Psoas muscle (tissue), 8 donors: ENCODE measurements at places on chromosomes 2 and 18. TPM values are rescaled to one million over a fixed set of nuclear protein-coding genes. Genes with fewer than 3 reads are reported as not detected.

NXPH2 gene
- total RNA-seq = not detected

DQX1 gene
- total RNA-seq = not detected

POTEC gene
- total RNA-seq = not detected

KCNF1 gene
- not detected for total RNA-seq

DSEL gene
- 0.99 TPM for total RNA-seq

DNA sequence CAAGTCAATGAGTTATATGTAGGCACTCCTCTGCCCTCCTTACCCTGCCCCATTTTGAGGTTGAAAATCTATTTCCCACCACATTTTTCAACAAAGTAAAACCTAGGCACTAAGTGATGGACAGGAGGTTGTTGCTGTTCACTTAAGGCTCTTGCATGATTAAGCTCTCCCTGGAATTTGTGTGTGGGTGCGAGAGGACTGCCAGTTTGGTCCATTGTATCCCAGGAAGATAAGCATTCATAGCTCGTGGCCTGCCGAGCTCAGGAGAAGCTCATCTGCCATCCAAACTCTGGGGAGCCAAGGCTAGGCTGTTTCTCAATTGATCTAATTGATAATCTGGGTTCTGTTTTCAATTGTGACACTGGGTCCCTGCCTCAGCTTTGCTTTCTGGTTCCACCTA lies 4.7 kb upstream of the MAP4K4 start:
- DNase-seq = no peak

DNA sequence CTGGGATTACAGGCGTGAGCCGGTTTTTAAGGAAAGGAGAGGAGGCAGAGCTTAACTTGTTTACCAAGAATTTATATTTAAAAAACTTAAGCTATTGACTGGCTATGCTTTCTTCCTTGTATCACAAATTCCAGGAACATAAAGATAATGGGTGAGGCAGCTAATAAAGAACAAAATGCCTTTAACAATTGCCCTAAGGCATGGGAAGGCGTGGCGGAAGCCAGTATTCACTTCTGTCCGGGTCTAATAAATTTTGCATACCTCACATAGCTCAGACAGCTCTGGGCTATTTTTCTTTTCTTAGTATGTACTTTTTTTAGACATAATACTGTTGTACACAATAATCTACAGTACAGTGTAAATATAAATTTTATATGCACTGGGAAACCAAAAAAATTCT lies 1.0 kb upstream of the LDAH start:
- DNase-seq = no peak

GRCh38 chr2:190477661-190478454 lies 56.7 kb downstream of the NEMP2 start:
- DNase-seq = no peak

DNA sequence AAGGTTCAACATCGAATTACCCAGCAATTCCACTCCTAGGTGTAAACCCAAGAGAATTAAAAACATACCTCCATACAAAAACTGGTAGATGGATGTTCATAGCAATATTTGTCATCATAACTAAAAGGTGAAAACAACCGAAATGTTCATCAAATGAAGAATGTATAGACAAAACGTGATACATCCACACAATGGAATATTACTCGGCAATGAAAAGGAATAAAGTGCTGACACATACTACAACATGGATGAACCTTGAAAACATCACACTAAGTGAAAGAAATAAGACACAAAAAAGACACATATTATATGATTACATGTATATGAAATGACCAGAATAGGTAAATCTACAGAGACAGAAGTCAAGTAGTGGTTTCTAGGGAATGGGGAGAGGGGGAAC lies 20.6 kb upstream of the CHMP1B start:
- DNase-seq = no peak

DNA sequence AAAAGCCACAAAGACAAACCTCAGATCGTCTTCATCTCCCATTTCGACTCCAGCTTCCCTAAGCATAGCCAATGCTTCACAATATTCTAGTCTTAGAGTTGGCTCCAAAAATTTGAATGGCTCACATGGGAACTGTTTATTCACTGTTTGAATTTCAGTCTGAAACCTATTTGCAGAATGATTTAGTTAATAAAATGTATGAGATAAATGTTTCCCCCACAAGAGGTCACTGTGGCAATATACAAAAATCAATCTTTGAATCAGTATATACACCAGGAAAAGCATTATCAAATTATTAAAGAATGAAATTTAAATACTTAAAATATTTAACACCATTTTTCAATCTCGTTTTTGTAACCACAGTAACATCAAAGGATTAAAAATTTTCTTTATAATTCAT lies 40.0 kb upstream of the MCM6 start:
- no peak for DNase-seq

DNA sequence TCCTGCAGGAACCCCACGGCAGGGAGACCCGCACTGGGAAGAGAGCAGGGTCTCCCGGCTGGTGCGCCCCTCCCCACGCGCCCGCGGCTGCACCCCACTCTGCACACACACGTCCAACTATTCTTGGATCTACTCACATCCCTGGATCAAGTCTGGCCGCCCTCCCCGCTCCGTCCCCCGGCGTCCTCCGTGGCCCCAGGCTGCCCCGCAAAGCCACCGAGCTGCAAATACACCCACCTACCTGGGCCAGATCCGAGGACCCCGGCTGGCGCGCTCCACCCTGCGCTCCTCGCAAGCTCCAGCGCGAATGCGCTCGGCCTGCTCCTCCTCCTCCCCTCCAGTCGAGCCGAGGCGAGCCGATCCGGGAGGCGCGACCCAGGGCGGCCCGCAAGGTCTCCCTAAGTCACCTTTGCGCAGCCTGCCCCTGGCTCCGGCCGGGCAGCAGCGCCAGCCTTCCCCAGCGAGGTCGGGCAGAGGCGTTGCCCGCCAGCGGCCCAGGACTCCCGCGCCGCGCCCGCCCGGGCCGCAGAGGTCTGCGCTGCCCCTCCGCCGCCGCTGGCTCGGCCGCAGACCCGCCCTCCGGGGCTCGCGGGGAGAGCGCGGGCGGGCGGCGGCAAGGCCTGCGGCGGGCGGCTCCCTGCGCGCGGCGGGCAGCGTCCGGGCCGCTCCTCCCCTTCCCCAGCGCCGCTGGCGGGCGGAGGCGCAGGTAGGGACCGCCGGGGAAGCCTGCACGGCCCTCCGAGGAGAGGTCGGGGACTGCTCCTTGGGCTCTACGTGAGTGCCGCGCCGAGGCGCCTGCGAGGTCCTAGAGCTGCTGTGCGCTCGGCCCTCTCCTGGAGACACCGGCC lies 126.0 kb downstream of the OSBPL1A start:
- peak; percentile 88 for DNase-seq

DNA sequence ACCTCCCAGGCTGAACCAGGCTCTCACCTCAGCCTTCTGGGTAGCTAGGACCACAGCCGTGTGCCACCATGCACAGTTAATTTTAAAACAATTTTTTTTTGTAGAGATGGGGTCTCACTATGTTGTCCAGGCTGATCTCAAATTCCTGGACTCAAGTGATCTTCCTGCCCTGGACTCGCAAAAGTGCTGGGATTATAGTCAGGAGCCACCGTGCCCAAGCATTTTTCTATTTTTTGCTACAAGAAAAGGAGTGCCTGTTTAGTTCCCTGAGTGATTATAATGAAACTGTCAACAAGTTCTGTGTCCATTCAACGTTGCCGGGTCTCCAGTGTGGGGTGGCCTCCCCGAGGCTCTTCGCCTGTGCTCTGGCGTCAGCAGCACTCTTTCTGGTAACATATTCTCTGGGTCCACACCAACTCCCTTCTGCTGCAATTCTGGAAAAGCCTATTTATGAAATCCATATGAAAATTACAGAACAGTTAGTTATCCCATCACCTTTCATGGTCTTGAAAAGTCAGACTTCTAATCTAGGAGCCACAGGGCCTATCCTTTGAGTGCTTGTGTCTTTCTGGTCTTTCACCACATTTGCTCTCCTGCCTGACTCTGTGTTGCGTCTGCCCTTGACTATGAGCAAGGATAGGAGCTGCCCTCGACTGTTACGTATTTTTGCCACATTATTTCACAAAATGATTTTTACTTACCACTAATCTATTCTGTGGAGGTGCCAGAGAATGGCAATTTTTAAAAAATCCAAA lies 172.7 kb downstream of the SOCS6 start:
- no peak for DNase-seq

DNA sequence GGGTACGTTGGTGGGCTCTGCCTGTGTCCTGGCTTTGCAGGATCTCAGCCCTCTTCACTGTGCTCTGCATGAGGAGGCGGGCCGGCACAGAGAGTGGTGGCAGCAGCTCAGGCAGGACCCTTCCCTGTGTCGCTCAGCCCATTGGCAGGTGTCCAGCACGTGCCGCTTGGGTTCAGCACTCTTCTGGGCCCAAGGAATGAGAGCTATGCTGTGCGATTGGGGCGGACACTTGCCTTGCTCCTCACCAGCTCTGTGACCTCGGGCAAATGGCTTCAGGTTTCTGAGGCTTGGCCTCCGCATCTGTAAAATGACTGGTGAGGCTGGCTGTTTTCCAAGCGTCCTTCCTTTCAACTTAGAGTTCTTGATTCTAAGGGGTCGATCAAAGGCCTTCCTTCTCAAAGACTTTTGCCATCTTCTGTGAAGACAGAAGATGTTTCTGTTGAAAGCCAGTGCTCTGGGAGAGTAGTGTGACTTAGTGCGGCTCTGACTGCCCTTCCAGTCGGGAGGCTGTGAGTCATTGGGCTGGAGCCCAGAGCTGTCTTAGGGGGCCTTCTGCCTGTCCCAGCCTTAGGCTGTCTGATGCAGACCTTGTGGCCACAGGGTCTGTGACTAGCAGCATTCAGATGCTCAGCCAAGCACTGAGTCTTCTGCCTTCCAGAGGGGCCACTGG lies 35.6 kb downstream of the GLI2 start:
- DNase-seq = peak; percentile 84

DNA sequence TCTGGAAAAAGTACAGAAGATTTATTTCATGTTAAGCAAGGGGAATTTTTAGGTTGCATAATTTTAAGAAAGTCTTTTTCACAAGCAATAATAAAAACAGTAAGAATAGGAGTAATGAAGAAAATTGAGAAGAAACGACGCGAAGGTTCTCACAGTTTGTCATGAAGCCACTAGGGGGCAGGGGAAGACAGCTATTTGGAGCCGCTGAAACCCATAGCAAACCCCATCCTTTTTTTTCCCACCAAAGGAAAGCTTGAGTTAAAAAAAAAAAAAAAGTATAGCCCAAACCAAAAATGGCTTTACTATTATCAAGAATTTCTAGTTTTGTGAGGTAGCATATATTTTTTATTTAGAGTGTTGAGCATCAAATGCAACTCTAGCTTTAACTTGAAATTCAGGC lies 300.9 kb downstream of the PHLPP1 start:
- DNase-seq = no peak

DNA sequence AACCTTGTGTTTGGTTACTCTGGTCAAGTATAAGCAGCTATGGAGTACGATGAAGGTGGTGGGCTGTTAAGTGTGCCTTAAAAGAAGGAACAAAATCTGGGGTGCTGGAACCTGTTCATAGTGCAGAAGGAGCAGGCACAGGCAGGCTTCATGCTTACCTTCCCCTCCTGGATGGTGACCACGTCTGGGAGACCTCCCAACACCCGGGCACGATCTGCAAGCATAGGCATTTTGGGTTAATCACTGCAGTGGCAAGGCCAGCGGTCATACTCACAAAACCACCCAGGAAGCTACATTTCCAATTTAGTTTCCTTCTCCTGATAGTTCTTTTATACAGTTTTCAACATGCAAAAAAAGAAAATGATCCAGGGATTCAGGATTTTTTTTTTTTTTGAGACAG lies 58.7 kb upstream of the LPIN2 start:
- no peak for DNase-seq
